Stimulated activated CD4-positive, alpha-beta T cell treated with anti-CD3 and anti-CD28 coated beads, Interleukin-2, amount 100 ng/mL, for 48 hours (primary cell): ENCODE measurements at places on chromosomes 6 and 20.

DNA sequence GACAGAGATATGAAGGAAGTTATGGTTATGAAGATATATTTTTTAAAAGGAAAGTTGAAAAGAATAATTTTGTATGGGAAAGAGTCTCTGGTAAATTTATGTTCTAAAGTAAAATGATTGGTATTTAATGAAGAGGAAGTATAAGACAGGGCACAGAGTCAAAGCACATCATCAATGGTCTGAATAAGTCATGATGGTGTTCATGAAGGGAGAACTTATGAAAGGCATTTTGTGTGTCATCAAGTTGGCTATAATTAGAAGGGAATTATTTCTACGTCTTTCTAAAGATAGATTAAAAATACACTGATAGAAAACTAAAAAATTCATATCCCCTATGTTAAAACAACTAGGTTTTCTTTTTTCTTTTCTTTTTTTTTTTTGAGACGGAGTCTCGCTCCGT lies 21.4 kb upstream of the SNAI1 start:
- no peak for DNase-seq

- no peak for DNase-seq
Measured at GRCh38 chr20:16393836-16394235, 179.4 kb downstream of the KIF16B start.

DNA sequence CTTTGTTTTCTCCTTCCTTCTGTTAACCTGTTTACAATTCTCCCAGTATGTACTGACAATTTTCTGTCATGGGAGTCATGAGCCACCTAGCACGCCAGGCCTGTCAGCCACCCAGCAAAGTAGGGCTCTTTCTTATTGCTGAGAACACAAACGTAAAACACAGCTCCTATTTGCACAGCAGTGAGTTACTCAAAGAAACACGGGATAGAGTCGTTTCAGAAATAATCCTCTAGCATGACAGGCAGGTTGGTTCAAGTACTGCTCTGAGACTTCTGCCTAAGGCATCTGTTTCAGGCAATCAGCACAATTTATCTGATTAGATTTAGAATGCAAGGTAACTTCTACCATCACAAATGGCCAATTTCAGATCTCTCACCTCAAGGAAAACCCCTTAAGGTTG lies 88.8 kb downstream of the CD24 start:
- DNase-seq = no peak

DNA sequence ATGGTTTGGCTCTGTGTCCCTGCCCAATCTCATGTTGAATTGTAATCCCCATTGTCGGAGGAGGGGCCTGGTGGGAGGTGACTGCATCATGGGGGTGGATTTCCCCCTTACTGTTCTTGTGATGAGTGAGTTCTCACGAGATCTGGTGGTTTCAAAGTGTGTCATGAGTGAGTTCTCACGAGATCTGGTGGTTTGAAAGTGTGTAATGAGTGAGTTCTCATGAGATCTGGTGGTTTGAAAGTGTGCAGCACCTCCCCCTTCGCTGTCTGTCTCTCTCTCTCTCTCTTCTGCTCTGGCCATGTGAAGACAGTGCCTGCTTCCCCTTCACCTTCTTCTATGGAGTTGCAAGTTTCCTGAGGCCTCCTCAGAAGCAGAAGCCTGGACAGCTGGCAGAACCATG lies 87.6 kb downstream of the MYLK4 start:
- no peak for DNase-seq

- no peak for DNase-seq
Measured at GRCh38 chr6:56581296-56581925, 61.3 kb downstream of the DST start.

GRCh38 chr20:40896814-40897700 lies 131.6 kb upstream of the TOP1 start:
- no peak for DNase-seq

GRCh38 chr6:75204217-75204958 lies 1.5 kb downstream of the COL12A1 start:
- DNase-seq = no peak

GRCh38 chr6:32815996-32816395 lies 806 bp downstream of the HLA-DOB start:
- no peak for DNase-seq

- DNase-seq = peak; percentile 90
Measured at GRCh38 chr6:45377554-45378333, at the start of gene SUPT3H. Gene SUPT3H, minus strand, starts transcription at chr6:45377934.

DNA sequence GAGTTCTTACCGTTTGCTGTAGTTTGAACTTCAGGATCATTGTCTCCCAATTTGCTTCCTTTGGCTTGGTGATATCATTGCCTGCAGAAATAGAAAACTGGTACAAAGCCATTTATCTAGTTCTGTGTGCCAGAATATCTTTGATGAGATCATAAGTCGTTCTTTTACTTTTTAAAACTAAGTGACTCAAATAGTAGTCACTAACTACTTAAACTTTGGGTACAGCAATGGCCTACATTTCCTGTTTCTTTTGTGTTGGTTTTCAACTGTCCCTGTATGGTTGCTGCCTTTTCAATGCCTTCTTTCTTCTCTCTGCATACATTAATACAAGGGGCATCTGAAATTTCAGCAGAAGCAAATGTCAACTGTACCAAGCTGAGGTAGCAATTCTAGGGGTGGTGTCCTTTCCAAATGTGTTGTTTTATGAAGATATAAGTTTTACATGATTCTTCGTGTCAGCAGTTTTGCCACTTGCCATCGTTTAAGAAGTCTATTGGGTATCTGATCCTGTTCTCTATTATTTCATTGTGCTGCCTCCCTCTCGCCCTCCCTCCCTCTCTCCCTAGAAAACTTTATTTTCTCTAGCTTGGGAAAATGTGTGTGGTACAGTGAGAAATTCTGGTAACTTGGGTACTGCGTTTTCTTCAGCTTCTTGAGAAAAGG lies 238.5 kb downstream of the FARS2 start:
- no peak for DNase-seq

DNA sequence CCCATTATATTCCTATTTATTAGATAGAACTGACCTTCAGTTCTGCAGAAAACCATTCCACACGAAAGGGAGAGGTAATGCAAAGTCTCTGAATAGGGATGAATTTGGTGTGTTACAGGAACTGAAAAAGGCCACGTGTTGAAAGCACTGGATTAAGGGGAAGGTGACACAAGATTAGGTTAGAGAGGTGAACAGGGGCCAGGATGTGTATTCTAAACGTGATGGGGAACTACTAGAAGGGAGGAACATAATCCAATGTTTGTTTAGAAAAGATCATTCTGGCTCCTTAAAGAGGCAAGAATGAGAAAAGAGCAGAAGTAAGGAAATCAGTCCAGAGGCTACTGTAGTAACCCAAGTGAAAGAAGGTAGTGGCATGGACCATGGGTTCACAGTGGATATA lies 6.3 kb upstream of the ZKSCAN8 start:
- DNase-seq = no peak

GRCh38 chr6:36735110-36736071 lies 37.8 kb downstream of the RAB44 start:
- DNase-seq = no peak

GRCh38 chr20:53943522-53944291 lies 126.7 kb downstream of the BCAS1 start:
- DNase-seq = no peak

GRCh38 chr6:159892053-159892452 lies 1.3 kb downstream of the MAS1 start:
- no peak for DNase-seq

- DNase-seq = no peak
Measured at GRCh38 chr20:36823121-36823520, 49.6 kb upstream of the DSN1 start.

- DNase-seq = no peak
Measured at GRCh38 chr6:54076159-54076789, 35.0 kb upstream of the MLIP start.

- DNase-seq = peak; percentile 64
Measured at GRCh38 chr6:27684264-27685211, 211.6 kb upstream of the ZNF184 start.

- peak; percentile 49 for DNase-seq
Measured at GRCh38 chr6:26187981-26188635, 100.9 kb downstream of the HFE start.

GRCh38 chr6:136181512-136181833 lies 68.6 kb downstream of the MTFR2 start:
- no peak for DNase-seq

DNA sequence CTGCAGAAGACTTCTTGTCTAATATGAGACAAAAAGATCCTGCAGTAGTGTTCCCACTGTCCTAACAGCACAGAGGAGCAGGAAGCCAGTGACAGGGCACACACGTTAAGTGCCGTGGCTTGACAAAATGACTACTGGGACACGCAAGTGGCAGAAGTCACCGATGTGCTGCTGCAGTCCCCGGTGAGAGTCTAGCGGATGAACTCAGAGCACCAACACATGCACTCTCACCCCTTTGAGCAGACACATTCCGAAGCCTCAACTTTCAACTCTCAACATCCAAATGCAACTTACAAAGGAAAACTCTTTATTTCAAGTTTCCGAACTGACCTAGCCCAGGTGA lies 898 bp downstream of the LAMA4 start:
- DNase-seq = no peak

DNA sequence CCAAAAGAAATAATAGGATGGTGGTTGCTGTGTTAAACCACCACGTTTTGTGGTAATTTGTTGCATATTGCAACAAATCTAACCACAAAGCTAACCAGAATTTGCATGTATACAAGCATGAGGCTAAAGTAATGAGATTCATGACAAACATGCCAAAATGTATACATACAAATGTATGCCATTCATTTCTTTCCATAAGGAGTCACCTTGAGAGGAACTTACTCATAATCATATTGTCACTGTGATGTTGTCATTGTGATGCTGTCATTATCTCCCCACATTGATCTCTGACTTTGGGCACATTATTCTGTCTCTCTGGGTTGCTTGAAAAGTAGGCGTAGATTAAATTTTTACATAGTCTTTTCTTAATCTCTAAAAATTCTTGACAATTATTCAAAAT lies 886.8 kb upstream of the FLRT3 start:
- no peak for DNase-seq

GRCh38 chr20:32541323-32542258 lies 43.5 kb downstream of the NOL4L start:
- no peak for DNase-seq

- no peak for DNase-seq
Measured at GRCh38 chr20:22795433-22795832, 211.1 kb upstream of the FOXA2 start.

DNA sequence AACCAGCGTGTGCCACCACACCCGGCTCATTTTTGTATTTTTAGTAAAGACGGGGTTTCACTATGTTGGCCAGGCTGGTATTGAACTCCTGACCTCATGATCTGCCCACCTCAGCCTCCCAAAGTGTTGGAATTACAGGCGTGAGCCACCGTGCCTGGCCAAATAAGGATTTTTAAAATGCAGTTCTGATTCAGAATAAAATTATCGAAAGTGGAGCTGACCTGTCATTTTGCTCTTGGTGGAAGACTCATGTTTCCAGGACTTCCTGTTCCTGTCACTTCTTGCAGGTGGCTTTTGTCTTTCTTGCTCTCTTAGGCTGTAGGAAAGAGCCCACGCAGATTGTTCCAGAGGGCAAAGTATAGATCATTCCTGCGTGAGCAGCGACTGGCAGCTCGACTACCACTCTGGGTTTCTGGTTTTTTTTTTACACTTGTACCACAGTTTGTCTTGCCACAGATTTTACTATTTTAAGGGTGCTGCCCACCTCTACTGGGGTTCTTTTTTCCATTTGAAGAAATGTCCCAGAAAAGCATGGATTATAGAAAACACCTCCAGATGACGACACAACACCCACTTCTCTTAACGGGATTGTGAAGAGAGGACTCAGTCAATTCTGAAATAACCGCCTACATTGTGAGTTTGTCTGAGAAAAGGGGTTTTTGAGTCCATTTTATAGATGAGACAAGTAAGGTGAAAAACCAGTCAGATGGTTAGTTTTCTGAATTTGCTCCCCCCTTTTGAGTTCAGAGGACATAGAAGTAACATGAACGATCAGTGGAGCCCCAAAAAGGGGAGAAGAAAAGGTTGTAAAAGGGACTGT lies 7.5 kb downstream of the JARID2 start:
- no peak for DNase-seq
